ENCODE measurements at places on chromosomes 16 and 17. TPM values are rescaled to one million over a fixed set of nuclear protein-coding genes. Genes with fewer than 3 reads are reported as not detected.

Gene ASPSCR1
- 21.1 TPM for total RNA-seq

Gene ERN2
- 0.36 TPM for total RNA-seq

Gene RAC3
- total RNA-seq: 92.9 TPM

Gene DPEP2
- not detected for total RNA-seq

DNA sequence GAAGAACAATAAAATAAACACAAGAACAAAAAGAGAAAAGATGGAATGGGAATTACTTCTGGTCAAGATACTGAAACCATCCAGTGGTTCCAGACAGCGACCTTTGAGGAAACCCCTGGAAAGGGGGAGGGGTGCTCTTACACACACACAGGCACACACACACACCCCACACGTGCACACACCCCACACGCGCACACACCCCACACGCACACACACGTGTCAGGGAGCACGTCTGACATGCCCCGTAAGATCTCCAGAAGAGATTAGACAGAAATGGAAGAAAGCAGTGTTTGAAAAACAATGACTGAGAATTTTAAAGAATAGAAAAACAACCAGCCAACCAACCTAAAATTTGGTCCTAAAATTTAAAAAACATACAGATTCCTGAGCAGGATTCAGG is 45.3 kb upstream of the FASN start:
- ATAC-seq: no peak

DNA sequence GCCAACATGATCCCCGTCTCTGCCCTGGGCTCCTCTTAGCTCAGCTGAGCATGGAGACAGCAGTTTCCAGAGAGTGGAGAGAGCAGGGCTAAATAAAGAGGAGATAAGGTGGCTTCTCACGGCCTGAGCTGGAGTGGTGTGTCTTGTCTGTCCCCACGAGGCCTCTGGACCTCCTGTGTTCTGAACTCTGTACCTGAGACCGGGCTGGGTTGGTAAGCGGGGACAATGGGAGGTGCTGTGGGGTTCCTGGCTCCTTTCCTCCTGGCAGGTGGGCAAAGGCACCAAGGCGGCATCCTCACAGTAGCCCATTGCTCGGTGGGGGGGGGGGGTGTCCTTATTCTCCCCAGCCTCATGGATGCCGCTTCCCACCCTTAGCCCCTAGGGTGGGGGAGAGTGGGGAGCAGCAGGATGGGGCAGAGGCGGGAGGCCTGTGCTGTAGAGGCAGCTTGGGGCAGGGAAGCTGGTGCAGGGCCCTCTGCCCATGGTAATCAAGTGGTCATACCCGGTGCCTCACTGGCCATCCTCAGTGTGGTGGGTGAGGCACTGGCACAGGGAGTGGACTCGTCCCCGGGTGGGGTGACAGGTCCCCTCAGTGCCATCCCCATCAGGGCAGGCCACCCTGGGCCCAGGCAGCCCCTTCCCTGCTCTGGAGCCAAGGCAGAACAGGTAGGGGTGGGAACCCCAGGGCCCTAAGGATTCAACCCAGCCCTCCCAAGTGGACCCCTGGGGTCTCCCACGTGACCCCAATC is 2.8 kb downstream of the AANAT start:
- ATAC-seq: no peak
